ENCODE measurements at places on chromosomes 7 and 10. TPM values are rescaled to one million over a fixed set of nuclear protein-coding genes. Genes with fewer than 3 reads are reported as not detected.

GRCh38 chr7:55571511-55572377 is 558 bp downstream of the VOPP1 start:
- peaks cover 20% of the 10 kb centered on the region for H3K4me1 ChIP-seq
- peak overlapping the region; percentile 93 for H3K27ac ChIP-seq
- peak; percentile 51 for DNase-seq
- no peaks in the 10 kb centered on the region for H3K36me3 ChIP-seq

GRCh38 chr7:4043988-4044387 is 638.1 kb upstream of the FOXK1 start:
- peaks cover 4% of the 10 kb centered on the region for H3K36me3 ChIP-seq
- H3K4me3 ChIP-seq, result no peak overlapping the region
- H3K27ac ChIP-seq, result no peak overlapping the region
- H3K4me1 ChIP-seq, result peaks cover 9% of the 10 kb centered on the region

GRCh38 chr10:103605359-103606096 is 112.0 kb downstream of the NEURL1 start:
- DNase-seq, result no peak
- no peaks in the 10 kb centered on the region for H3K27me3 ChIP-seq
- H3K27ac ChIP-seq, result no peak overlapping the region

DNA sequence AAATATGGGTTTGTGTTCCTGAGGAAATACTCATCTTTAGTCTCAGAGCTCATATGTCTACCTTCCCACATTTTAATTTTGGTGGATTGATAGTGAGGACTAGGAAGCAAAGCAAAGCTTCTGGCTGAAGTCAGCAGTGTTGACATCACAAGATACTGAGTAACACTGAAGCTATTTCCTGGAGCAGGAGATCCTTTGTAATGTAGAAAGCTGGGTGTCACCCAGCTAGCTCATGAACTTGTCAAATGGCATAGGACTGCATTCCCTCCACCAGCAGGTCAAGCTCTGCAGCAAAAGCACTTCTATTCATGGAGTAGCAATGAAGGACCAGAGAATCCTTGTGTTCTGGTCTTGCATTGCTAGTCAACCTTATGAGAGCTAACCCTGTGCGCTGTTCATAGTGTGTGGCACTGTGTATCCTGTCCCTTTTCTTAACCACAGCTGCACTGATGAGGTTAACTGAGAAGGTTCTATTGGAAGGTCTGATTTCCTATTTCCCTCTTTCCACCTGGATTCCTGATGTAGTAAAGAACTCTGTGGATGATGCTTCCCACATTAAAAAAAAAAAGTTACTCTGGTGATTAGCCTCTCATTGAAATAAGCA is 94.8 kb upstream of the ZNF804B start:
- DNase-seq, result no peak
- H3K4me3 ChIP-seq, result no peak overlapping the region
- H3K36me3 ChIP-seq, result no peaks in the 10 kb centered on the region
- H3K4me1 ChIP-seq, result peaks cover 7% of the 10 kb centered on the region
- H3K27ac ChIP-seq, result no peak overlapping the region
- no peaks in the 10 kb centered on the region for H3K27me3 ChIP-seq

Gene CDK1
- 39.2 TPM for total RNA-seq

Gene HOXA1
- total RNA-seq, result 31.2 TPM

DNA sequence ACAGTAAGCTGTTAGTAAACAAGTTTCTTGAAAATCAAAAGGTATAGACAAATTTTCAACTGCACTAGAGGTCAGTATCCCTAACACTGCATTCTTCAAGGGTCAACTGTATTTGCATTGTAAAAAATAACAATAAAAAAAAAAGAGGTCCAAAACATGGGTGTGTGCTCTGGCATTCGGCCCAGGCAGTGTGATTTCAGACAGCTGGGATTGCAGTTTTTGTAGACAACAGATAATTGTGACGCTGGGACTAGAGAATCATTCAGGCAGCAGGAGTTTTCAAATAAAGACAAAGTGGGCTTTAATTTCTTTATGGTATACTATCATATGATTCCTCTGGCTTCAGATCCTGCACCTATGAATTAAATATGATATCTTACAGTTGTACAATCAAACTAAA is 543.2 kb upstream of the SEMA3D start:
- H3K4me1 ChIP-seq, result peaks cover 17% of the 10 kb centered on the region
- H3K27me3 ChIP-seq, result no peaks in the 10 kb centered on the region
- H3K36me3 ChIP-seq, result peaks cover 10% of the 10 kb centered on the region
- H3K27ac ChIP-seq, result no peak overlapping the region

Gene UNC5B
- 3.7 TPM for total RNA-seq

DNA sequence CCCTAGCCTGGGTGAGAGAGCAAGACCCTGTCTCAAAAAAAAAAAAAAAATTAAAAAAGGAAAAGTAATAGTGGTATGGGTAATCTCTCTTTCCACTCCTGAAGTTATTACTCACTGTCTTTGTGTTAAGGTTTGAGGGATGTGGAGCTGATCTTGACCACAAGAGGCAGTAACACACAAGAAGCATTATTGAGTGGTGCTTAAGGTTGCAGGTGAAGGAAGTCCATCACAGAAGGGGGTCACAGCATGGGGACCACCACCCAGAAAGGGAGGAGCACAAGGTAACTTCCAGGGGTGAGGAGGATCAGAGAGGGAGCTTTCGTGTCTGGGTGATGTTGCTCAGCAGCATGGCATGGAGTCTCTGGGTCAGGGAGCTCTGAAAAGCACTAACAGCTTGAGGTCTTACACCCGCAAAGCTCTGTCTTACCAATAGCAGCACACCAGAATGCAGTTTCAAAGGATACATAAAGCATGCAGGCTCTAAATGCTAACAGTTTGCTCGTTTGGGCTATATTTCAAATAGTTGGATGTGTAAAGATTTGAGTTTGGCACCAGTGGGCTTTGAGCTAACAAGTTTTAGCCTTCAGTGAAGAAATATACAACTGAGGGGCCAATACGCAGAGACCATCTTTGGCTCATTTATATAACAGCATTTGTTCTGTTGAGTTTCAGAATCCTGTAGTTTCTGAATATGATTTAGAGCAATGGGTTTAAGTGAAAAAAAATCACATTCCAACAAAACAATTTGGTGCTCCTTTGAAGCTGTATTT is 100.4 kb upstream of the DNAJC1 start:
- H3K27ac ChIP-seq, result no peak overlapping the region
- no peak overlapping the region for H3K4me3 ChIP-seq
- no peak for DNase-seq

DNA sequence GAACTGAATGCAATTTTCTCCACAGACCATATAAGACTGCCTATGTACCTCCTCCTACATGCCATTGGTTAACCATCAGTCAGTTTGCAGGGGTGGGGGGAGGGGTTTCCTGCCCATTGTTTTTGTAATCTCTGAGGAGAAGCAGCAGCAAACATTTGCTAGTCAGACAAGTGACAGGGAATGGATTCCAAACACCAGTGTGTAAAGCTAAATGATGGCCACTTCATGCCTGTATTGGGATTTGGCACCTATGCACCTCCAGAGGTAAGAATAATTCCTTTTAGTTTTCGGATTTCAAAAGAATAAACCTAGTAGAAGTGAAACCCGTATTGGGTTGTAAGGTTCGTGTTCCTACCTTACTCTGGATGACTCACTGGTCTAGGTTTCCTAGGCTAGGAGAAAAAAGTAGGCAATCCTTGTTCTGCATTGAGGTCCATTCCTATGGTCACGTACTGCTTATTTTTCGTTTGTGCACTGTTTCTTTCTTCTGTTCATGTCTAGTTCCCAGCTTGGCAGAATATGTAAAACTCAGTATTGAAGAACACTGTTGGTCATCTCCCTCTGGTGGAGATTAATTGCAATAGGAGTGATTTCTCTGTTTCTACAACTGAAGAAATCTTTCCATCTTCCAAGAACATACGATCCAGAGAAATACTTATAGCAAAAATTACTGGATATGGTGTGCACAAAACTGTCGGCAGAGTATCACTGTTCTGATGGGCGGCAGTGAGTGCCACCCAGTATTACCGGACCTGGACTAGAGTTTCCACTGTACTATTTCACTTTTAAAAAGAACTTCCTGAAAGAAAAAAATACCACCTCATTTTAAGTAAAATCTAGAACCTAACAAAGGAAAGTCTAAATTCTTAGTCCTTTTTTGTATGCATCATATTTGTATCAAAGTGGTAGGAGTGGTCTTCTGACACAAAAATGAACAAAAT is at the start of gene AKR1C3:
TSS of gene AKR1C3 (plus strand) at position 150 of the 941 bp plus-strand sequence. CDS start at position 181, 31 bp downstream.
- H3K27me3 ChIP-seq, result no peaks in the 10 kb centered on the region
- no peak within 1 kb of the TSS for H3K4me3 ChIP-seq
- no peaks in the 10 kb centered on the region for H3K36me3 ChIP-seq
- no peaks in the 10 kb centered on the region for H3K4me1 ChIP-seq

DNA sequence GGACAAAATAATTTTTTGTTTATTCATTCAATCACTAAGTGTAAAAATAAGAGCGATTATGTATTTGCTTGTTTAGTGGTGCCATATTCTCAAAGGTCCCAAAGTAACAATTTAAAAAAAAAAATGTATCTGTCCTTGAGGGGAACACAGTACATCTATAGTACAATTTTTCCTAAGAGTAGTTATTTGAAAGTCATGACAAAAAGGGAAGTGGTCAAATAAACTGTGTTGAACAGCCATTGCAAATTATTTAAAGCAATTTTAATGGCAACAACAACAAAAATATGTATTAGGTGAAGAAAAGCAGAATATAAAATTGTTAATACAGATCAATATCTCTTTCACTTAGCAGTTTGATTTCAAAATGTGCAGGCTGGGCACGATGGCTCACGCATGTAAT is 943.5 kb downstream of the CNTNAP2 start:
- H3K4me1 ChIP-seq, result no peaks in the 10 kb centered on the region
- H3K4me3 ChIP-seq, result no peak overlapping the region
- H3K27me3 ChIP-seq, result no peaks in the 10 kb centered on the region

Gene RET
- total RNA-seq, result 1.5 TPM

Gene HACD1
- total RNA-seq, result 15.9 TPM

Gene FEZF1
- total RNA-seq, result not detected

Gene COL26A1
- 44.5 TPM for total RNA-seq

GRCh38 chr10:114326795-114327194 is 77.5 kb downstream of the AFAP1L2 start:
- peaks cover 8% of the 10 kb centered on the region for H3K4me1 ChIP-seq
- H3K27me3 ChIP-seq, result peaks cover 12% of the 10 kb centered on the region
- no peak overlapping the region for H3K27ac ChIP-seq
- H3K36me3 ChIP-seq, result no peaks in the 10 kb centered on the region
- H3K4me3 ChIP-seq, result no peak overlapping the region

GRCh38 chr10:71210542-71210871 is 1.9 kb upstream of the UNC5B start:
- H3K27ac ChIP-seq, result no peak overlapping the region
- no peaks in the 10 kb centered on the region for H3K36me3 ChIP-seq
- H3K4me1 ChIP-seq, result peaks cover 13% of the 10 kb centered on the region
- H3K27me3 ChIP-seq, result peaks cover 74% of the 10 kb centered on the region
- H3K4me3 ChIP-seq, result peak overlapping the region; percentile 17
- DNase-seq, result no peak

DNA sequence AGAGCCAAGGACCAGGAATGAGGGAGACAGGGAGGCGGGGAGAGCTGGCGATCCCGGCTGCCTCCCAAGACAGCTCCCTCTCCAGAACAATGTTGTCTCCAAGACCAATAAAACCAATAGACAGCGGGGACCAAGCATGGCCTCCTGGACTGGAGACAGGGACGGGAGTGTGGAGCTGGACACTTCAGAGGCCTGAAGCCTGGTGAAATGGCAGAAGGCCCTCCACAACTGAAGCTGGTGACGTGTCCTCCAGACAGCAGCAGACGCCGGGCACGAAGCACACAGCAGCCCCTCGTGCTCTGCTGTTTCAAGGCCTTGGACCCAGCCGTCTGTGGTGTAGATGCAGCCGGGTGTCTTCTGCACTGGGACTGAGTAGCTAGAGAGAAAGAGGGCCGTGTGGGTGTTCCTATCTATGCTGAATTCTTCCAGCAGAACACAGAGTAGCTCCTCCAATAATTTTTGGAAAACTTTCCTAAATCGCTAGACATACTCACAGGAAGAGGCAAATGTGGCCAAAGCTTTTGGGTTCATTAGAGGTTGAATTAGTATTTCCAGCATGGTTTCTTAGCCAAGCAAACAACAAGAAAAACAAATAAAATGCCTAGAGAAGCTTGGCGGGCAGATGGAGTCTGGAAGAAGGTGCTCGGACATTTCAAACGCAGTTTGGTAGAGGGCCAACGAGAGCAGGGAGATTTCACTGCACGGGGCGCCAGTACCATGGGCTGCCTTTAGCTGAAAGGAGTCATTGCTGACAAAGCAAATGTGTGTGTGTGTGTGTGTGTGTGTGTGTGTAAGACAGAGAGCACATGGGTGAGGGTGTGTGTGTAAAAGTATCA is 570.4 kb downstream of the TCERG1L start:
- H3K27ac ChIP-seq, result no peak overlapping the region
- H3K4me3 ChIP-seq, result no peak overlapping the region
- peaks cover 12% of the 10 kb centered on the region for H3K27me3 ChIP-seq

Gene SAP25
- total RNA-seq, result 8.1 TPM

Gene BAZ1B
- 92.1 TPM for total RNA-seq

Gene HPSE2
- total RNA-seq, result 0.10 TPM

DNA sequence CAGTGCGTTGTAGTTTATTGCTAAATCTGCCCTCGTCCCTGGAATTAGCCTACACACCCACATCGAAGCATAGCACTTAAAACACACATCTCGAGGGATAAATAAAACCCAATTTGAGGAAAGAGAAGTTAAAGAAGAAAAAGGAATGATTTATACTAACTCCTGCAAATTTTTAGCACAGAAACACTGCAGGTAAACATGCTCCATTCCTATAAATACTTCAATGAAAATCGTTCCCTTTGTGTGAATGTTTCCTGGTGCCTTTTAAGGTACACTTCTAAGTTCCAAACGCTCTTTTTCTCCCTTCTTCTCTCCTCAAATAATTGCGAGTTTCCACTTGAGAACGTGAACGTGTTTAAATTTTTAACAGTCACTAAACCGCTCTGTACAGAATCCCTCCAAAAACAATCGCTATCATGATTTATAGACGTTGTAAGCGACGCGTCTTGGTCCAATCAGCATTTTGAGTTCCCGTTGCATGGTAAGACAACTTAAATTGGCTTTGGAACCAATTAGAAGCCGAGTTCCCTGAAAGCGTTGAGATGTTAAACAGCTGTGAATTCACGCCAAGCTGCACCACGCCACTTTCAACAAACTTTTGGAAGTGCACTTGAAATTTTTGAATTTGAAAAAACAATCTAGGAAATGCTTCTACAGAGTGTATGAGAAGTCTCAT is 12.5 kb upstream of the EBLN1 start:
- H3K36me3 ChIP-seq, result peaks cover 3% of the 10 kb centered on the region
- H3K27ac ChIP-seq, result peak overlapping the region; percentile 100
- DNase-seq, result no peak
- peaks cover 9% of the 10 kb centered on the region for H3K27me3 ChIP-seq
- H3K4me1 ChIP-seq, result peaks cover 3% of the 10 kb centered on the region

Gene NANOS1
- 2.7 TPM for total RNA-seq

GRCh38 chr10:15658069-15658702 is 61.5 kb downstream of the ITGA8 start:
- no peak for DNase-seq
- no peaks in the 10 kb centered on the region for H3K36me3 ChIP-seq
- H3K4me3 ChIP-seq, result no peak overlapping the region
- H3K27me3 ChIP-seq, result no peaks in the 10 kb centered on the region
- peak overlapping the region; percentile 17 for H3K27ac ChIP-seq

- DNase-seq, result no peak
- H3K4me3 ChIP-seq, result no peak overlapping the region
- peaks cover 30% of the 10 kb centered on the region for H3K36me3 ChIP-seq
Observed at GRCh38 chr7:7565746-7566650, 686 bp upstream of the MIOS start.

GRCh38 chr7:54880326-54880989 is 121.4 kb upstream of the SEC61G start:
- H3K27ac ChIP-seq, result peak overlapping the region; percentile 65
- peak overlapping the region; percentile 7 for H3K4me3 ChIP-seq
- peaks cover 34% of the 10 kb centered on the region for H3K4me1 ChIP-seq
- H3K36me3 ChIP-seq, result peaks cover 3% of the 10 kb centered on the region
- H3K27me3 ChIP-seq, result no peaks in the 10 kb centered on the region

Gene LRRC4
- total RNA-seq, result 15.9 TPM

- no peak overlapping the region for H3K4me3 ChIP-seq
- no peak for DNase-seq
- H3K27ac ChIP-seq, result no peak overlapping the region
- peaks cover 6% of the 10 kb centered on the region for H3K4me1 ChIP-seq
Observed at GRCh38 chr10:108721874-108722273, 1201.4 kb downstream of the XPNPEP1 start.
